ENCODE measurements at places on chromosomes 16 and 17.

DNA sequence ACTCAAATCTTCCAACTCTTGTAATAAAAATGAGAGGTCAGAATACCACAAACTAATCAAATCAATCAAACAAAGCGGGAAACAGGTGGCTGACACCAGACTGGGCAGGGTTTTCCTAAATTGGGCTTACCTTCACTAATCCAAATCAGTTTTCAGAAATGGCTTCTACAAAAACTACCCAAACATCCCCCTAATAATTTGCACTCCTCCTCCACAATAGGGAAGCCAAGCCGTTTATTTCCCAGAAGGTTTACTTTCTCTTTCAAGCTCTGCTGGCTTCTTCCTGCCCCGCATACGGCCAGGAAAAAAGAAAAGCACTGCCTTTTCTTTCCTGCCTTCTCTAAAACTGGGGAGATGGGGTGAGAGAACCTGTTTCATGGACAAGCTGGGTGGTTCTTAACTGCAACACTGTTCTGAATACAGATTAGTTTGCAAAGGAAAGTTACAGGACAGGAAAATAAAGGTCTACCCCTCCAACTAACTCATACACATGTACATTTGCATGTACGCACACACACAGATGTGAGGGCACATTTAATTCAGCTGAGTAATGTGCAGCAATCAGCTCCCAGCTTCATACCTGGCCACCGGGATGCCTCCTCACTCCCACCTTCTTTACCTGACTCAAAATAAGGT lies 9.2 kb downstream of the STAT3 start:
- DNase-seq: peak; percentile 34

DNA sequence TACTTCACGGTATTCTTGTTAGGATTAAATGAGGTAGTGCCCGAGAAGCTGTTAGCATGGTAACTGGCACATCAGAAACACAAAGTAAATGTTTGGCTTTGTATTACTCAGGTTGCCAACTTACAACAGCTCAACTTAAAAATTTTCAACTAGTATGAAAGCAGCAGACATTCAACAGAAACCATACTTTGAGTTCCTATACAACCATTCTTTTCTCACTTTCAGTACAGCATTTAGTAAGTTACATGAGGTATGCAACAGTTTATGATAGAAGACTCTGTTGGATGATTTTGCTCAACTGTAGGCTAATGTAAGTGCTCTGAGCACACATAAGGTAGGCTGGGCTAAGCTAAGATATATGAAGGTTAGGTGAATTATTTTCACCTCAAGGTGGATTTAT lies 7.7 kb downstream of the CENPN start:
- peak; percentile 63 for DNase-seq

DNA sequence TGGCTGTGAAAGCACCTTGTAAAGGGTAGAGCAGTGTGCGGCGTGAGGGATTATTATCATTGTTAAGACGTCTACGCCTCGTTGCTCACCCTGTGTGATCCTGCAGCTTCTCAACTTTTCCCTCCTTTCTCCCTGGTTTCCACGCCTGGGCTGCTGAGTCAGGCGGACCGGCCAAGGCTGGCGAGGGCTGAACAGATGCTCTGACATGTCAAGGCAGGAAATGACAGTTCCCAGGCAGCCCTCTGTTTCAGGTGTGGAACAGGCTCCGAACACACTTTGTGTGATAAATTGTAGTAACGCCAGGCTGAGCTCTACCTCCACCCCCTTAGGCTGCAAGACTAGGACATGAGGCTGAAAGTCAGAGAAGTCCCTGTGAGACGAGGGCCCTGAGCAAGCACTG lies 46.0 kb upstream of the TBX2 start:
- DNase-seq: no peak

- no peak for DNase-seq
Measured at GRCh38 chr17:80650751-80651518, 106.3 kb downstream of the RPTOR start.

DNA sequence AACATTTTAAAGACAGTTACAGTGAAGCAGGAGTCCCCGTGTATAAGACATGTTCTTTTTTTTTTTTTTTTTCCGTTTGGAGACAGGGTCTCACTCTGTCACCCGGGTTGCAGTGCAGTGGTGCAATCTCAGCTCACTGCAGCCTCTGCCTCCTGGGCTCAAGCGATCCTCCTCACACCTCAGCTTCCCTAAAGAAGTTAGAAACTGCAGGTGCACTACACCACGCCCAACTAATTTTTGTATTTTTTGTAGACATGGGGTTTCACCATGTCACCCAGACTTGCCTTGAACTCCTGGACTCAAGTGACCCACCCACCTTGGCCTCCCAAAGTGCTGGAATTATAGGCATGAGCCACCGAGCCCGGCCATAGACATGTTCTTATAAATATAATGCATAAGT lies 3.0 kb downstream of the EVI2B start:
- DNase-seq: no peak

DNA sequence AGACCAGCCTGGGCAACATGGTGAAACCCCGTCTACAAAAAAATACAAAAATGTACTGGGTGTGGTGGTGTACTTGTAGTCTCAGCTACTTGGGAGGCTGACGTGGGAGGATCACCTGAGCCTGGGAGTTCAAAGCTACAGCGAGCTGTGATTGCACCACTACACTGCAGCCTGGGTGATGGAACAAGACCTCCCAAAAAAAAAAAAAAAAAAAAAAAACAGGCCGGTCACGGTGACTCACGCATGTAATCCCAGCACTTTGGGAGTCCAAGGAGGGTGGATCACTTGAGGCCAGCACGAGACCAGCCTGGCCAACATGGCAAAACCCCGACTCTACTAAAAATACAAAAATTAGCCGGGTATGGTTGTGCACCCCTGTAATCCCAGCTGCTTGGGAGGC lies 12.7 kb upstream of the APPBP2 start:
- no peak for DNase-seq

DNA sequence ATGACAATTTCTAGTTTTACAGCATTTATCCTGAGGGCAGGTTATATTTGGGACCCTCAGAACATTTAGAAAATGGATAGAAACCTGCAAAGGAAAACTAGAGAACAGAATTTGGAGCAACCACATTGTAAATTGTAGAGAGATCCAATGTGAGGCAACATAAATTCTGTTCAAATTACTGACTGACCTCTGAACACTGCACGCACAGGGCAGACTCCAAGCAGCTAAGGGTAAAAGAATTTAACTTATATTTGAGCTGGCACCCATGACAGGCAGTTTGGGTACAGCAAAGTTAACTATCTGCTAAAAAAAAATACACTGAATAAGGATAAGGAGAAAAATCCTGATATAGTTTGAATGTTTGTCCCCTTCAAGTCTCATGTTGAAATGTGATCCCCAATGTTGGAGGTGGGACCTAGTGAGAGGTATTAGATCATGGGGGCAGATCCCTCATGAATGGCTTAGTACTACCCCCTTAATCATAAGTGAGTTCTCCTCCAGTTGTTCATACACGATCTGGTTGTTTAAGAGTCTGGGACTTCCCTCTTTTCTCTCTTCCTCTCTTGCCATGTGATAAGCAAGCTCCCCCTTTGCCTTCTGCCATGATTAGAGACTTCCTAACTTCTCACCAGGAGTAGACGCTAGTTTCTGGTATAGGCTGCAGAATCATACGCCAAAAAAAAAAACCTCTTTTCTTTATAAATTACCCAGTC lies 75.7 kb downstream of the FBXL20 start:
- no peak for DNase-seq

DNA sequence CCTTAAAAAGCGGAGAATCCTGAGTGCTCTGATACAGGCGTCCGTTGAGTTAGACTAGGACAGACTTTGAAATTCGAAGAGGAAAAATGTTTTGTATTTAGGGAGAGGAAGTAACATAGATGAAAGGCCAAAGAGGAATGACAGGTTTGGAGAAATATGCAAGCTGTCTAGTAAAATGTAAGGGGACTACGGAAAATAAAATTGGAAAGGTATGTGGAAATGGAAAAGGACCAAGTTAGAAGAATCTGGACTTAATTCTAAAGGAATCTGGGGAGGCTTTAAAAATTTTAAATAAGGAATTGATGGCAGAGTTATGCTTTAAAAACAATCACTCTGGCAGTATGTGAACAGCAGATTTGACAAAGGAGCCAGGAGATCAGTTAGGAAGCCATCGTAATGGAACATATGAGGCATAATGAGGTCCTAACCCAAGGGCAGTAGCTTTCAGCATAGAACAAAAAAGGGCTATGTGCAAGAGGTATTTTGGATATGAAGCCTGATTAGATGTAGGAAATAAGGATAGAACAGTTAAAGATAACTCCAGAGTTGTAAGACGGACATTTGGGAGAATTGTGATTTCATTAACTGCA lies 38.3 kb downstream of the CYB561 start:
- DNase-seq: no peak

DNA sequence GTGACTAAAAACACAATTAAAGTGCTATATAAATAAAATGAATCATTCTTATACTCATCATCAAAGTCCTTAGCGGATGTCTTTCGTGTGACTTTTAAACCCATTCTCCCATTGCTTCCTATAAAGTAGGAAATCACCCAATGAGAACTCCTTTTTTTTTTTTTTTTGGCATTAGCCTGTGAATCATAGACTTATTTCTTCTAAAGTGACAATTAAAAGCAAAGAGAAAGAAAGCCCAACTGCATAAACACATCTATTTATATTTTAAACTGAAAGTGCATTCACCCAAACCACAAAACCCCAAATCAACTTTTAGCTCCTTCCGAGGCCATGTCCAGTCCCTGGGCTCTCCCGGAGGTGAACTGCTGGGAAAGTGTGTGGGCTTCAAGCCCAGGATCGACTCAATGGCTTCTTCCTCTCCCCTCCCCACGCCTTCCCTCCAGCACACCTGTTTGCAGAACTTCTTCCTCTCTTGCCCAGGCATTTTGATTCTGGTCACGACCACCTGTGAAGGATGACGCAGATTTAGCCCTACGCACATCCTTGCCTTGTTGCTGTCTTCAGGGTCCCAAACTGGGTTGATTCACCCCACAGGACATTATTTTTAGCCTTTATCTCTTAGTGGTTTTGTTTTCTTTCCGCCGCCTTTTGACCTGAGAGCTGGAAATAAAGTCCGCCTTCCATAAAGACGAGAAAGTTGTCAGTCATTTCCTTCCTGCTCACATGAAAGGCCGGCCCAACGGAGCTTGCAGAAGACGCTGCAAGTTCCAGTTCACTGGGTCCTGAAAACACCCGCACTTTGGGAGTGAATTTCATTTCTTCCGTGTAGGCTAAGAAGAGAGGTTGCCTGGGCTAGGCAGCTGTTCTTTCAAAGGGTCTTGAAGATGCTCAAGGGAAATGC lies 166.8 kb downstream of the MAP2K6 start:
- DNase-seq: no peak

GRCh38 chr16:17365591-17366298 lies 105.0 kb downstream of the XYLT1 start:
- DNase-seq: no peak

DNA sequence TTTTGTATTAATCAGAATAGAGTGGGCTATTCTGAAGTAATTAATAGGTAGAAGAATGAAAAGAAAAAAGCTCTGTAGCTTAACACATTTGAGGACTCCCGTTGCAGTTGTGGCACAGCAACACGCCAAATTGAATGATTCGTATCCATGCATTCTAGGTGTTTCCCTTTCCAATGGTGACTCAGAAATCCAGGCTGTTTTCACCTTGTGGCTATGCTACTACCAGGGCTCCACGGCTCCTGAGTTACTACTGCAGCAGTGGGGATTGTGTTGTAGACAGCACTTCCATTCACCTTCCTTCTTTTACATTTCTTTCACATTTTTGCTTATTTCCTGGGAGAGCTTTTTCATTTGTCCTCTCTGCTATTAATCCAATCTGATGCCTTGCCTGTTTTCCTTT lies 1616.4 kb downstream of the CDH8 start:
- DNase-seq: no peak
